ENCODE measurements at places on chromosomes 11 and 22.

DNA sequence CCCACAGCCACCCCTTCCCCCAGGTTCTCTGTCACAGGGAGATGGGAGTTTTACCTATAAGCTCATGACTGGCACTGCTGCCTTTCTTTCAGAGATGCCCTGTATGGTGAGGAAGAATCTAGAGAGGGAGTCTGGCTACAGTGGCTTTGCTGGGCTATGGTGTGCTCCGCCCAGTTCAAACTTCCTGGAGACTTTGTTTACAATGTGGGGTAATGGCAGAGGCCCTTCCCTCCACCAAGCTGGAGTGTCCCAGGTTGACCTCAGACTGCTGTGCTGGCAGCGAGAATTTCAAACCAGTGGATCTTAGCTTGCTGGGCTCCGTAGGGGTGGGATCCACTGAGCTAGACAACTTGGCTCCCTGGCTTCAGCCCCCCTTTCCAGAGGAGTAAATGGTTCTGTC is 143.5 kb downstream of the MSANTD4 start:
- DNase-seq: no peak

DNA sequence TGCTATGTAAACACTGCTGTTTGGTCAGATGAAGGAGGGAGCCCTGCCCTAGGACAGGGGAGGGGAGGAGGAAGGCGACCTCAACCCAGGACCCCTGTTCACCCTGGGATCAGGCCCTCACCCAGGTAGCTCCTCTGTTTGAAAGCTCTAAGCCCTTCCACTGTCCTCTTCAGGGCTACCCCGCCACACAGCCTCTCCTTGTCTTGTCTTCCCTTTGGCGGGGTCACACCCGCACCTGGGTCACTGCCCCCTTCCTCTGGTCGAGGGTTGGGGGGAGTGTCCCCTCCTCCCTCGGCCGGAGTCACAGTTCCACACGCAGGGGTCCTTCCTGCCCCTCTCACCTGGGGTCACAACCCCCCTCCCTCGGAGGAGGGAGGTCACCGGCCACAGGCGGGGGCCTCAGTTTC is 463 bp upstream of the PTPMT1 start:
- DNase-seq: no peak

GRCh38 chr11:83773950-83774880 is 488.0 kb upstream of the CCDC90B start:
- no peak for DNase-seq

- DNase-seq: no peak
Measured at GRCh38 chr22:43481568-43482317, 69.9 kb downstream of the MPPED1 start.

- DNase-seq: no peak
Measured at GRCh38 chr11:12695873-12696272, 21.7 kb downstream of the TEAD1 start.

GRCh38 chr22:21446827-21447690 is 20.1 kb upstream of the TMEM191C start:
- peak; percentile 1 for DNase-seq

- no peak for DNase-seq
Measured at GRCh38 chr22:31451709-31452571, 37.7 kb downstream of the EIF4ENIF1 start.

- DNase-seq: no peak
Measured at GRCh38 chr11:32758291-32758690, 36.2 kb downstream of the CCDC73 start.

DNA sequence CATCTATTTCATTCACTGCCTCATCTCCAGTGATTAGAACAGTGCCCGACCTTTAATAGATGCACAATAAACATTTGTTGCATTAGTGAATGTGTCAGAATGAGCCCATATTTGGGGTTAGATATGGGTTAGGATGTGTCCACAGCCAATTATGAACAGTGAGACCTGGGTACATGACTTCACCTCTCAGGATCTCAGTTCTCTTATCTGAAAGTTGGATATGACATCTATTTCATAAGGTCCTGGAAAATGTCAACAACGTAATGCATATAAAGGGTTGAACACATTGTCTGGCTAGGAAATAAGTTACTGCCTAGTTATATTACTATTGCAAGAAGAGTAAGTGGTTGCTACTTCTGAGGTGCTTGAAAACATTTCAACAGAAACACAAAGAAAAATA is 79.7 kb upstream of the LDLRAD3 start:
- DNase-seq: no peak

- DNase-seq: no peak
Measured at GRCh38 chr22:43845981-43846380, 16.3 kb downstream of the SULT4A1 start.

DNA sequence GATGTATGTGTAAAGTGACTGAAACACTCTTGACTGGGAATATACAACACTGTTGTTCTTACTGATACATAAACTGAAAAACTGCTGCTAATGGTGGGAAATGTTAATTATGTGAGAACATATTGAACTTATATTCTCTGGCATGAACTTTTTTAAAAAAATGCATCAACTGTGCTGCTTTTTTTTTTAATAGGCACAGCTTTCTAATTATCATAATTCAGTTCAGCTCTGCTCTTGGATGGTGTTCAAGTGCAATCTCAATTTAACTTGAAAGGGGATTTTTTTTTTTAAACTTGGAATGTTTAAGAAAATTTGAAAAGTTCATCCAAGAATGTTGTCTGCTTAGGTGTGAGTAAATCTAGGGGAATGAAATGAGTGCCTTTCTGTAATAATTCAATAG is 5.2 kb downstream of the TEAD1 start:
- DNase-seq: no peak

DNA sequence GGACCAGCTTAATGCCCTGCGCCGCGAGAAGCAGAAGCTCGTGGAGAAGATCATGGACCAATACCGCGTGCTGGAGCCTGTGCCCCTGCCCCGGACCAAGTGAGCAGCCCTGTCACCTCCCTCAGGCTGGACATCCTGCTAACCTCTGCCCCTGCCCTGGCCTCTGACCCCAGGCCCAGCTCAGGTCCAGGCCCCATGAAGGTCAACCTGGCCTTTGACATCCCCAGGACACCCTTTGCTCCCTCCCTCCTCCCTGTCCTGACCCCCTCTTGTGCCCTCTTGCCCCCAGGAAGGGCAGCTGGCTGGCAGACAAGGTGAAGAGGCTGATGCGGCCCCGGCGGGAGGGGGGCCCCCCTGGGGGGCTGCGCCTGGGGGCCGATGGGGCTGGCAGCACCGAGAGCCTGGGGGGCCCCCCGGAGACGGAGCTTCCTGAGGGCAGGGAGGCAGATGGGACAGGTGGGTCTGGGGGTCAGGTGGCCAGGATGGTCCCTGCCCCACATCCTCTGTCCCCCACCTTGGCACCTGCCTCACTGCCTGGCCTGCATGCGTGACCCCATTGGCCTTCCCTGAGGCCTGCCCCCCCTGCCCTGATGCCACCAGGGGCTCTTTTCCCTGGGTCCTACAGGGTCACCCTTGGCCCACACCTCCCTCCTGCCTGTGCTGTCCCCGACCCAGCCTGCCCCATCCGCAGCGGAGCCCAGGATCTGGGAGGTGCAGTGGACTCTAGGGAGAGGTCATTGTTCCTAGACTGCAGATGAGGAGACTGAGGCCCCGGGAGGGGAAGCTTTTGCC is 5.1 kb upstream of the RPS6KA4 start:
- DNase-seq: no peak

All from nephron progenitor cell (in vitro differentiated cells).